ENCODE measurements at places on chromosomes 5 and 9. TPM values are rescaled to one million over a fixed set of nuclear protein-coding genes. Genes with fewer than 3 reads are reported as not detected.

Gene IPO11
- 50.5 TPM for total RNA-seq

Gene C1QTNF3
- 4.4 TPM for total RNA-seq

Gene NUTM2F
- not detected for total RNA-seq

Gene HARS1
- 82.4 TPM for total RNA-seq

Gene CBY3
- total RNA-seq = 1.3 TPM

- no peak for DNase-seq
- H3K27me3 ChIP-seq = no peaks in the 10 kb centered on the region
- 0 out of 2 replicates have a peak, but pooled peaks cover 4% of the 10 kb centered on the region for H3K4me1 ChIP-seq
- H3K27ac ChIP-seq = peak overlapping the region; percentile 99
- peaks cover 20% of the 10 kb centered on the region for H3K36me3 ChIP-seq
Observed at GRCh38 chr5:150448952-150449516, 505 bp downstream of the RPS14 start.

DNA sequence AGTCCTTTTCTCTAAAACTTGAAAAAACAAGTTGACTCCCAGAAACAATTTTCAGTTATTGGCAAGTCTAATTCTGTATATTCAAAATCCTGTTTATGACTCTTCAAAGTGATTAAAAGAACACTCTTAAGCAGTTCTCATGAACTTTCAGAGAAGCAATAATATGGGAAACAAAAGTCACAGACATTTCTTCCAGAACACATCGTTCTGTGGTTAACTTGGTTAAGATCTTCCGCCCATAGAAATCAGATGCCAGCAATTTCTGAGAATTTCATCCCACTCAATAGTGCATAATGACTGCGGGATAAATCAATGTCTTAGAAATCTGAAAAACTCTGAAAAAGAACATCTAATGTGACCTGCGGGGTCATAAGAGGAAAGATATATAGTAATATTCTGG is 300.5 kb downstream of the COX7C start:
- no peaks in the 10 kb centered on the region for H3K36me3 ChIP-seq
- no peak overlapping the region for H3K4me3 ChIP-seq
- no peaks in the 10 kb centered on the region for H3K4me1 ChIP-seq

- DNase-seq = no peak
- no peak overlapping the region for H3K4me3 ChIP-seq
Observed at GRCh38 chr9:78292026-78292425, 4.9 kb upstream of the PSAT1 start.

- H3K27me3 ChIP-seq = no peaks in the 10 kb centered on the region
- H3K27ac ChIP-seq = no peak overlapping the region
- no peaks in the 10 kb centered on the region for H3K36me3 ChIP-seq
Observed at GRCh38 chr5:148910686-148911361, 84.4 kb downstream of the ADRB2 start.

Measured in Caco-2 (cell line).